ENCODE measurements at places on chromosomes 11 and 22.

GRCh38 chr11:64356498-64357411, 2.2 kb upstream of the RPS6KA4 start:
- H3K36me3 ChIP-seq = peaks cover 22% of the 10 kb centered on the region
- H3K27me3 ChIP-seq = no peaks in the 10 kb centered on the region
- H3K4me3 ChIP-seq = peak overlapping the region; percentile 40
- H3K27ac ChIP-seq = no peak overlapping the region
- peaks cover 30% of the 10 kb centered on the region for H3K4me1 ChIP-seq

GRCh38 chr11:125554038-125554437, 15.2 kb upstream of the EI24 start:
- no peak for DNase-seq
- no peak overlapping the region for H3K4me3 ChIP-seq
- no peaks in the 10 kb centered on the region for H3K4me1 ChIP-seq
- H3K36me3 ChIP-seq = no peaks in the 10 kb centered on the region
- peaks cover 2% of the 10 kb centered on the region for H3K27me3 ChIP-seq

DNA sequence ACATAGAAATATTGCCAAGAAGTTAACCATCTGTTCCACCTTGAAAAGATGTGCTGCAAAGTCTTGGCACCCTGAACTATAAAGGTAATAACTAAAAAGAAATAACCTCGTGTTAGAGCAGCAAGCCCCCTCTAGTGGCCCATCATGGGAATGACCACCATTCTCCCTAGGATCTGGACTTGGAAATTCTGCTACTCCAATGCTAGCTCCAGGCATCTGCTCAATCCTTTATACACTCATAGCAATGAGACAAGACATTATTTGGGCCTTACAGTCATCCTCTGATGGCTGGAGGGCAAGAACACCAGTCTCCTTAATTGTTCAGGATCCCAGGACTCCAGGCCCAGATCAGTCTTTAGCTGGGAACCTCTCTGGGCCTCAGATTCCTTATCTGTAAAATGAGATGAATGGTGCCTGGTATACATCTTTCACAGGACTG, 76.0 kb downstream of the CWC15 start:
- H3K27me3 ChIP-seq = peaks cover 3% of the 10 kb centered on the region
- no peak overlapping the region for H3K4me3 ChIP-seq
- H3K27ac ChIP-seq = no peak overlapping the region

GRCh38 chr22:22452996-22453686, 55.4 kb downstream of the ZNF280B start:
- H3K4me3 ChIP-seq = no peak overlapping the region
- peaks cover 22% of the 10 kb centered on the region for H3K27me3 ChIP-seq
- H3K4me1 ChIP-seq = no peaks in the 10 kb centered on the region
- H3K36me3 ChIP-seq = no peaks in the 10 kb centered on the region
- H3K27ac ChIP-seq = no peak overlapping the region
- no peak for DNase-seq

GRCh38 chr22:40721266-40721665, 42.0 kb downstream of the MCHR1 start:
- no peaks in the 10 kb centered on the region for H3K36me3 ChIP-seq
- no peak for DNase-seq
- no peak overlapping the region for H3K4me3 ChIP-seq
- peaks cover 5% of the 10 kb centered on the region for H3K4me1 ChIP-seq
- H3K27ac ChIP-seq = no peak overlapping the region

GRCh38 chr11:9771071-9771511, 107.2 kb downstream of the SWAP70 start:
- H3K4me3 ChIP-seq = no peak overlapping the region
- no peaks in the 10 kb centered on the region for H3K4me1 ChIP-seq
- no peaks in the 10 kb centered on the region for H3K27me3 ChIP-seq
- no peak for DNase-seq
- H3K36me3 ChIP-seq = peaks cover 1% of the 10 kb centered on the region

DNA sequence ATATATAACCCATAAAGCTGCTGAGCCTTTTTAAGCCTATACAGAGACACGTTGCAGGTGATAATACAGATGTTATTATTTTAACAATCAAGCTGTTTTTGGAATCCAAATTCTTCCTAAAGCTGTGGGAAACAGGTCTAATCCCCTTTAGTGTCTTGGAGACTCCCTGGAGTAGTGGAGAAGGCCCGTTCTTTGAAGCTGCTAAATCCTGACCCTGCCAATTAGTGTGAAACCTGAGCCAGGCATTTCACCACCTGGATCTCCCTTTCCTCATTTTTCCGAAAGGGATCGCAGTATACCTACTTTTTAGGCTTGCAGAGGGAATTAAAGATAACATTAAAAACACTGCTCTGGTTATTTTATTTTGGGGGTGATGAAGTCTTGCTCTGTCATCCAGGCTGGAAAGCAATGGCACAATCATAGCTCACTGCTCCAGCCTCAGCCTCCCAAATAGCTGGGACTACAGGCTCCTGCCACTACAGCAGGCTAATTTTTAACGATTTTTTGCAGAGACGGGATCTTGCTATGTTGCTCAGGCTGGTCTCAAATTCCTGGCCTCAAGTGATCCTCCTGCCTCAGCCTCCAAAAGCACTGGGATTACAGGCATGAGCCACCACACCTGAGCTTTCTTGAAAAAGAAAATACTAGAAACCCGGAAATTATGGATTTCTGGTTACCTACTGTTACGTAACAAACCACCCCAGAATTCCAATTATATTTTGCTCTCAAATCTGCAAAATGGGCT, 1.7 kb upstream of the EIF4ENIF1 start:
- peaks cover 48% of the 10 kb centered on the region for H3K4me1 ChIP-seq
- DNase-seq = no peak
- peak overlapping the region; percentile 90 for H3K4me3 ChIP-seq
- peaks cover 26% of the 10 kb centered on the region for H3K36me3 ChIP-seq

- no peak overlapping the region for H3K27ac ChIP-seq
- H3K4me1 ChIP-seq = no peaks in the 10 kb centered on the region
- DNase-seq = no peak
- peaks cover 17% of the 10 kb centered on the region for H3K36me3 ChIP-seq
- H3K4me3 ChIP-seq = no peak overlapping the region
- H3K27me3 ChIP-seq = no peaks in the 10 kb centered on the region
Measured at GRCh38 chr22:31199187-31199586, 12.9 kb upstream of the LIMK2 start.

DNA sequence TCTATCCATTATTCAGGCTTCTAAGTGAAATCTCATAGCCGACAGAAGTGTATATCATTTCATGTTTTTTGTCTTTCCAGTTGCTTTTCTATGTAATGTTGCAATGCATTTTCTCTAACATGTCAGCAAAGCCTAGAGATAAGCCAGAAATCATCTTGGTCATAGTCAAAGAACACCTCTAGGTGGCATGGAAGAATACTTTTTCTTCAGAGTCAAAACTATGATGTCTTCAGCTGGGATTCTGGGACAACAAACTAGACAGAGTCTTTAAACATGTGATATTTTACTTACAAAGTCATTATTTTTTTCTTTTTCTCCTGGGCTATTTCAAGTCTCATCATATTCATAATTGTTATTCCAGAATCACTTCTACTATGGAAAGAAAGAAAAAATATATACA, 4.4 kb downstream of the GAS2 start:
- H3K36me3 ChIP-seq = no peaks in the 10 kb centered on the region
- H3K4me3 ChIP-seq = no peak overlapping the region
- no peak for DNase-seq
- H3K27me3 ChIP-seq = peaks cover 33% of the 10 kb centered on the region

- H3K4me1 ChIP-seq = peaks cover 22% of the 10 kb centered on the region
- peaks cover 20% of the 10 kb centered on the region for H3K36me3 ChIP-seq
- no peak overlapping the region for H3K4me3 ChIP-seq
- DNase-seq = no peak
- no peaks in the 10 kb centered on the region for H3K27me3 ChIP-seq
Measured at GRCh38 chr11:64739871-64740270, 4.1 kb downstream of the RASGRP2 start.

- DNase-seq = no peak
- no peak overlapping the region for H3K27ac ChIP-seq
- no peak overlapping the region for H3K4me3 ChIP-seq
- peaks cover 2% of the 10 kb centered on the region for H3K27me3 ChIP-seq
- H3K36me3 ChIP-seq = no peaks in the 10 kb centered on the region
Measured at GRCh38 chr11:2533587-2534133, 88.9 kb downstream of the KCNQ1 start.

DNA sequence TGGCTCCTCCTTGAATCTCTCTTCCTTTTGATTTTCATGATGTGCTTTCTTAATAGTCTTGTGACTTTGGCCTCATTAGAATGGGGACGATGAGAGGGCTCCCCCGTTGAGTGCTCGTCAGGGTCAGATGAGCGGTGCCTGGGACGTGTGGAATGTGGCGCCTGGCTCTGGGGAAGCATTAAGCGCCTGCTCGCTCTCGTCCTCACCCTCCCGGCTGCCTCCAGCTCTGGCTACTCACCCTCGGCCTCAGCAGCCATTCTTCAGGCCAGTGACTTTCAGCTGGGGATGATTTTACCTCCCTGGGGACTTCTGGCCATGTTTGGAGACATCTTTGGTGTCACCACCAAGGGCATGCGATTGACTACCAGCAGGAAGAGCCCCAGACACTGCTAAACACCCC, 69.7 kb downstream of the RPS6KA4 start:
- no peak overlapping the region for H3K4me3 ChIP-seq
- H3K36me3 ChIP-seq = no peaks in the 10 kb centered on the region
- no peak for DNase-seq
- no peak overlapping the region for H3K27ac ChIP-seq
- H3K27me3 ChIP-seq = peaks cover 2% of the 10 kb centered on the region

DNA sequence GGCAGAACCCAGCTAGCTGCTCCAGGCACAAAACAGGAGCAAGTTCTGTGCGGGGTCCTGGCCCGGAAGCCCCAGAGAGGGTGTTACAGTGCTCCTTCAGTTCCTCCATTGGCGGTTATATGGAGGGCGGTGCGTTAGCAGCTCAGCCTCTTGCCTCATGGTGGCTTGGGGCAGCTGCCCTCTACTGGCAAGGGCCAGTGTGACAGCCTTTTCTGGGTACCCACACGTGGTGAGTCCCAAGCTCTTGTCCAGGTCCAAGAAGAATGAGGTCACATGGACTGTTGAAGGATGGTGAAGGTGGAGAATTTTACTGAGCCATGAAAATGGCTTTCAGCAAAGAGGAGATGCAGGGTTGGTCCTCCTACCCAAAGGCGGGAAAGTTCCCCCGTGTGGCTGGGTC, 100.5 kb downstream of the WT1 start:
- peaks cover 25% of the 10 kb centered on the region for H3K27me3 ChIP-seq
- H3K4me1 ChIP-seq = no peaks in the 10 kb centered on the region
- H3K36me3 ChIP-seq = no peaks in the 10 kb centered on the region
- H3K27ac ChIP-seq = no peak overlapping the region
- no peak for DNase-seq
- no peak overlapping the region for H3K4me3 ChIP-seq

- H3K27ac ChIP-seq = no peak overlapping the region
- H3K4me1 ChIP-seq = peaks cover 11% of the 10 kb centered on the region
- H3K27me3 ChIP-seq = peaks cover 9% of the 10 kb centered on the region
- H3K4me3 ChIP-seq = no peak overlapping the region
Measured at GRCh38 chr22:39283322-39284141, 35.9 kb downstream of the RPL3 start.

DNA sequence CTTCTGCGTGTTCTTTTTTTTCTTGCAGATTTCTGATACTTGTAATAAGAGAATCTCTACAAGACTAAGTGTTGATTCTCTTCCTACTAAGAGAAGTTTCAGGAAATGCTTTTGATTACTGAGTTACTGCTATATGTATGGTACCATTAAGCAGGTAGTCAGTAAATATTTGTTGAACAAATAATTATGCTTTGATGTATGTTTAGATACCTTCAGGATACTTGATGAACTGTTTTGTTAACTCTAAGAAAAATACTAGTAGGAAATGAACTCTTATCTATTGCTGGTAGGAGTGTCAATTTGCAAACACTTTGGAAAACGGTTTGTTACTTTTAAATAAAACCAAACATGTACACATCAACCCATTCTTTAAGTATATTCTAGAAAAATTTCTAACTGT, 90.6 kb downstream of the TMEM135 start:
- H3K4me3 ChIP-seq = no peak overlapping the region
- peaks cover 2% of the 10 kb centered on the region for H3K36me3 ChIP-seq
- H3K4me1 ChIP-seq = no peaks in the 10 kb centered on the region
- H3K27ac ChIP-seq = no peak overlapping the region

DNA sequence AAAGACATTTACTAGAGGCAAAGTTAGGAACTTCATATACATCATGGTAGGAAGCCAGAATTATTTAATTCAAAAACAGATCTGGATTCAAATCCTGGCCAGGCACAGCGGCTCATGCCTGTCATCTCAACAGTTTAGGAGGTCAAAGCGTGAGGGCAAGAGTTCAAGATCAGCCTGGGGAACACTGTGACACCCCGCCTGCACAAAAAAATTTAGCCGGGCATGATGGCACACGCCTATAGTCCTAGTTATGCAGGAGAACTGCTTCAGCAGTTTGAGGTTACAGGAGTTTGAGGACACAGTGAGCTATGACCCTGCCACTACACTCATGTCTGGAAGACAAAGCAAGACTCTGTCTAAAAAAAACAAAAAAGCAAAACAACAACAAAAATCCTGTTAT, 8.9 kb downstream of the MRTFA start:
- peaks cover 34% of the 10 kb centered on the region for H3K4me1 ChIP-seq
- no peak for DNase-seq
- H3K27me3 ChIP-seq = no peaks in the 10 kb centered on the region
- no peak overlapping the region for H3K4me3 ChIP-seq
- peaks cover 3% of the 10 kb centered on the region for H3K36me3 ChIP-seq

GRCh38 chr22:40521046-40521445, 115.5 kb downstream of the MRTFA start:
- peaks cover 26% of the 10 kb centered on the region for H3K4me1 ChIP-seq
- H3K4me3 ChIP-seq = no peak overlapping the region
- H3K27ac ChIP-seq = no peak overlapping the region

- no peaks in the 10 kb centered on the region for H3K4me1 ChIP-seq
- H3K36me3 ChIP-seq = no peaks in the 10 kb centered on the region
- H3K4me3 ChIP-seq = peak overlapping the region; percentile 60
Measured at GRCh38 chr22:23071230-23072076, 1.1 kb downstream of the GNAZ start.

GRCh38 chr11:60703374-60703773, 4.0 kb downstream of the MS4A8 start:
- no peaks in the 10 kb centered on the region for H3K4me1 ChIP-seq
- H3K27me3 ChIP-seq = no peaks in the 10 kb centered on the region
- H3K4me3 ChIP-seq = no peak overlapping the region
- DNase-seq = no peak
- H3K36me3 ChIP-seq = no peaks in the 10 kb centered on the region

All from activated T-helper 1 cell treated with anti-CD3 and anti-CD28 coated beads, Interleukin-12 subunit alpha, Interleukin-12 subunit beta, Interleukin-2, Interleukin-4 antibody, amounts not matched to agents 30 ng/mL and 10 ng/mL and 1 ng/mL, durations not matched to agents 14 hours and 24 hours and 36 hours (primary cell).